Breast epithelium (tissue), 4 donors: ENCODE measurements at places on chromosomes 7 and 10.
A peak's percentile ranks its signal among the peaks of the same experiment; 100 is the strongest.

DNA sequence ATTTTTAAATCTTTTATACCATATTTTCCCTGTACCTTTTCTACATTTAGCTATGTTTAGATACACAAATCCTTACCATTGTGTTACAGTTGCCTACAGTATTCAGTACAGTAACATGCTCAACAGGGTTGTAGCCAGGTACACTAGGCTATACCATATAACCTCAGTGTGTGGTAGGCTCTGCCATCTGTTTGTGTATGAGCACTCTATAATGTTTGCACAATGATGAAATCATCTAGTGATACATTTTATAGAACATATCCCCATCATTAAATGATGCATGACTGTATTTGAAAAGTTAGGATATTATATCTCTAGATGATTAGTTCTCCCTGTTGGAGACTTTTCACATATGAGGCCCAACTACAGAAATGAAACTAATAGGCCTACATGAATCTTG, 188.6 kb downstream of the STK31 start:
- no peak for DNase-seq

DNA sequence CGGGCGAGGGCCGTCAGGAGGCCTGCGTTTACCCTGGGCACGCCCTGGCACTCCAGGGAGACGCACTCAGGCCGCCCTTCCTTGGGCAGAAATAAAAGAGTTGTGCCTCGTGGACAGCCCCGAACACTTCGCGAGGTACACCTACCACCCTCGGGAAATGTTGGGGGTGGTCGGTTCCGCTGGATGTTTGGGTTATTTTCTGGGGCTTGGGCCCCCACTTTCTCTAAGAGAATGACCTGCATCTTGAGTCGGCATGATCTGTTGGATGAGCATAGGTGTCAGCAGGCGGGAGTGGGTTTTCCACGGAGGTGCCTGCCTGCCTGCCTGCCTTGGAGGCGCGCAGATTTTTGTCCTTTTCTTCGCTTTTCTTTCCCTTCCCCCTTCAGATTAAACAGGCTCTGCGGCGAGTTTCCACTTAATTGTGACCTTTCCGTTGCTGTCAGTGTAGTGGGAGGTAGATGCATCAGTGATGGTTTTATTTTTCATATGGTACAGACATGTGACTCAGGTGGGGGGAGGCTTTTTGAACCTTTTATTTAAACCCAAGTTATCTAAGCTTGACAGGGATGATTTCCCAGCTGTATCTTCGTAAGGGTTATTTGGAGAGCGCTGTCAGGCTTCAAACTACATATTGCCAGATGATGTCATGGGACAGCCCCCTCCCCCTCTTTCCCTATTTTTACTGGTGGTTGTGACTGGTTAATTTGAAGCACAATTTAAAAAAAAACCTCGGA, 661 bp downstream of the HECTD2 start:
- DNase-seq = peak; percentile 32

DNA sequence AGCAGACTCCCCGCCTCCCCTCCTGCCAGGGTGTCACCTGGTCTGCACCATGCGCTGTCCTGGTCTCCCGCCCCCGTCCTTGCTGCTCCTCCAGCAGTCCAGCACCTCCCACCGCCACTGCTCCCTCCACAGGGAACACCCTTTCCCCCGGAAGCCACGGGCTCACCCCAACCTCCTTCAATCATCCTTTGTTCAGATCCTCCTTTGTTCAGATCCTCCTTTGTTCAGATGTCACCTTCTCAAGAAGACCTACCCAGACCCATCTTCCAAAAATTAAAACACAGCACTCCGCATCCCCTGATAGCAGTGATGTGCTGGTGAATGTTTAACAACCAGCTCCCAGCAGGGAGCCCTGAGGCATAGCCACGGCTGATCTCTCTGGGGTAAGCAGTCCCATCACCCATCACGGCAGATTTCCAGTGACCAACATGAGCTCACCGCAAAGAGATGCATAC, 237.7 kb downstream of the USP6NL start:
- no peak for DNase-seq

DNA sequence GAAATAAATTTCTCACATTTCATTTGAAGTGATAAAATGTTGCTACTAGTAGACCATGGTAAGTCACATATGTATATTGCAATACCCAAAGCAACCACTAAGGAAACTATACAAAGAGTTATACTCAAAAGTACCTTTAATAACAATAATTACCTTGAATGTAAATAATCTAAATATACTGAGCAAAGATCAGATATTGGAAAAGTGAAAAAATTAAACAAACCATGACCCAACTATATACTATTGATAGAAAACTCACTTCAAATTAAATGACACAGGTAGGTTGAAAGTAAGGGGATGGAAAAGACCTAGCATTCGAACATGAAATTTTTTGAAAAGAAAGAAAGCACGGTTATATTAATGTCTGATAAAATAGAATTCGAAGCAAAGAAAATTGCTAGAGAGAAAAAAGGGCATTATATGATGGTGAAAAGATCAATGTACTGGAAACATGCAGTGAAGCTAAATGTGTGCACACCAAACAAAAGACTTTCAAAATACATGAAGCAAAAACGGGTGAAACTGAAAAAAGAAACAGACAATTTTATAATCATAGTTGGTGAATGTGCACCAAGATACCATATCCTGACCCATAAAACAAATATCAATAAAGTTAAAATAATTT, 29.1 kb downstream of the TFPI2 start:
- no peak for DNase-seq

- no peak for DNase-seq
These were observed 27.8 kb upstream of the NUB1 start for GRCh38 chr7:151313857-151314256.

DNA sequence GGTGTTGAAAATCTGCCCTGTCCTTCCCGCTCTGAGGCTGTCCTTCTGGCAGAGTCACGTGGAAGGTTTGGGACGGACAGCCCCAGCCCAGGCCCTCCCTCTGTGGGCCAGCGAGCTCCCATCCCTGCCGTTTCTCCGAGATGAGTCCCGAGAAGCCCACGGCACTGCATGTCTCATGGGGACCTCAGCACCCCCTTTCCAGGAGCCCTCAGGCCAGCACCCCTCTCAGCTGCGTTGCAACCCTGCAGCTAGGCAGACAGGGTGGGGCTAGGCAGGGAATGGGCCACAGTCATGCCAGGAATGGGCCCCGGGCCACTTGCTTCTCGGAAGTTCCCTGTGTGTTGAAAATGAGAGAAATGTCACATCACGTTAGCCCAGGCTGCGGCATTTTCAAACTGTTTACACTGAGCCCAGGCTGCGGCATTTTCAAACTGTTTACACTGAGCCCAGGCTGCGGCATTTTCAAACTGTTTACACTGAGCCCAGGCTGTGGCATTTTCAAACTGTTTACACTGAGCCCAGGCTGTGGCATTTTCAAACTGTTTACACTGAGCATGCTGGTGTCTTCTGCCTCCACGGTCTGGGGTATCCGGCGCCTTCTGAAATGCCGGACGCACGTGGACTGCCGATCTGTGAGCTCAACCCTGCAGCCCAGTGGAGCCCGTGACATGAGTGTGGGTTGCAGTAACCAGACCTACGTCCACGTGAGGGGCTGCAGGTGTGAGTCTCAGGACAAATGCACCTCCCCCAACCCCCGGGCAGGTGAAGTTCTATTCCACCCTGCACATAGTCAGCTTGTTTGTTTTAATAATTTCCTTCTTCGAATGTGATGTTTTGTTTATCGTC, 42.6 kb downstream of the FAM20C start:
- peak; percentile 91 for DNase-seq

DNA sequence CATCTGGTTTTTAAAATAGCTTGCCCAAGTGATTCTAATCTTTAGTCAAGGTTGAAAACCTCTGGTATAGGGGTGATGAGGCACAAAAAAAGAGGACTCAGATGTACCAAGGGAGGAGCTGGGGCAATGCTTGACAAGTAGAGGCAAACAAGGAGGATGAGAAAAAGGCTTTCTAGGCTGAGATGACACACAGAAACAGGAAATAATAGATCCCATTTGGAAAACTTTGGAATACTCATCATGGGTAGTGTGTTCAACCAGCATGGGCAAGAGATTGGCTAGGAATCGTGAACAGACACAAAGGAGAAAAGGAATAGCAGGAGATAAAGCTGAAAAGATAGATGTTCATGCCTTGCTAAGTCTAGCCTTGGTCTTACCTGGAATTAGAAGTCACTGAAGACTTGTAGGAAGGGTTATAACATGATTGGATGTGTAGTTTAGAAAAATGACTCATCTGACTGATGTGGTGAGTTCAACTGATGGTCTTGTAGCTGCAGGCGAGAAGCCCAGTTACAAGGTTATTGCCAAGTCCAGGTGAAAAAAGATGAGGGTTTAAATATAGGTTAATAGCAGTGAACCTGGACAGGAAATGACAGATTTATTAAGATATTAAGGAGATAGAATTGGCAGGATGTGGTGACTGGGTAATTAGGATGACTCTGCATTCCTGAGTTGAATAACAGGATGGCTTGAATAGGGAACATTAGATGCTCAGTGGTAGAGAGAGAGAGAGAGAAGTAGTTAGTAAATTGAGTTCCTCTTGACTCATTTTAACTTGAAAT, 214.0 kb upstream of the LRGUK start:
- no peak for DNase-seq

- DNase-seq = no peak
These were observed 12.4 kb downstream of the CALY start for GRCh38 chr10:133324198-133324792.

GRCh38 chr10:114402871-114403540, 1.3 kb downstream of the AFAP1L2 start:
- no peak for DNase-seq

DNA sequence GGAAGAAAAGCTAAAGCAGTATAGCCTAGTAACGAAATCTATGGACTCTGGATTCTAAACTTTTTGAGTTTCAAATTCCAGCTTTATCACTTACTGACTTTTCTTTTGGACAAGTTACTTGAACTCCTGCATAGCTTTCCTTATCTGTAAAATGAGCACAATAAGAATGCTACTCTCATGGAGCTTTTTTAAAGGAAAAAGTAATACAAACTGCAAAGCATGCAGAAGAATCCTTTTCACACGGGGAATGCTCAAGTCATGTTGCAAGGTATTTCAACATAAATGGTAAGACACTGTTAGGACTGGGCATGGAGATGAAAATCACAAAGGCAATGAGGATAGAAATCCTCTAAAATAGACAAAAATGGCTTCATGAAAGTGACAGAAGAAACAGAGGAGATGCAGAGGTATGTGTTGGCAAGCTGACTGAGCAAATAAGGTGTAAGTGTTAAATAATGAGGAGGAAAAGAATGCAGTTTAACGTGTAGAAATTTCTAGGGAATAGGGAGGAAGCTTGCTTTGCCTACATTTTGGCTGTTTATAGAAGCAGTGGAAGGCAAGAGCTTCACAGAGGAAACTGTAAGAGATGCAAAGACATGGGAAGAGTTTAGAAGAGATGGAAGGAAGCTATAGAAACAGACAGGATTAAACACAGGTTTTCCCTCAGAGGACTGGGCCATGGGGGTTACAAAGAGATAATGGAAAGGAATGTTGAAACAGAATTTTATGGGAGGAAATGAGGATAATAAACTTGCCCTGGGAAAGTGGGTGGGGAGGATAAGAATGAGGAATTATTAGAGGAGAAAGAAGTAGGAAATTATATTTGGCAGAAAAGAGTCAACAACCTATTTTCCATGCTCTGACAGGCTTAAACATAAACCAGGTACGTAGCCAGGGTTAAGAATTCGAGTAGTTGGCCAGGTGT, 28.8 kb upstream of the SNX13 start:
- no peak for DNase-seq

- no peak for DNase-seq
These were observed 172.6 kb downstream of the LRRTM3 start for GRCh38 chr10:67098461-67098860.

- DNase-seq = no peak
These were observed 328.7 kb downstream of the CXCL12 start for GRCh38 chr10:44056206-44056605.

- no peak for DNase-seq
These were observed 56.4 kb downstream of the CDHR3 start for GRCh38 chr7:106019470-106019820.

DNA sequence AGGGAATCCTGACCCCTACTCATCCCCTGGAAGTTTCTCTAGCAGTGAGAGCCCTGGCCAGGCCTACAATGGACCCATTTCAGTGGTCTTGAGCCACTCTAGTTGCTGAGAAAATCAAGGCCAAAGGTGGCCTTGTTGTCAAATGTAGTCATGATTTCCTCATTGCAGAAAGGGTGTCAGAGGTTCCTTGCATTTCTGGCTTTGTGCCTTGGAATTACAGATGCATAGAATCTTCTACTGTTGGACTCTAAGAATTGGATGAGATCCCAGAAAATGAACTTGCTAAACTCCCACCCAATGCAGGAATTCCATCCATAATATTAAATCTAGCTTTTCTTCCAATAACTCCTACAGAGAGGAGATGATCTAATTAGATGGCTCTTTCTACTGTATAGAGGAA, 12.2 kb downstream of the CPA2 start:
- DNase-seq = no peak

DNA sequence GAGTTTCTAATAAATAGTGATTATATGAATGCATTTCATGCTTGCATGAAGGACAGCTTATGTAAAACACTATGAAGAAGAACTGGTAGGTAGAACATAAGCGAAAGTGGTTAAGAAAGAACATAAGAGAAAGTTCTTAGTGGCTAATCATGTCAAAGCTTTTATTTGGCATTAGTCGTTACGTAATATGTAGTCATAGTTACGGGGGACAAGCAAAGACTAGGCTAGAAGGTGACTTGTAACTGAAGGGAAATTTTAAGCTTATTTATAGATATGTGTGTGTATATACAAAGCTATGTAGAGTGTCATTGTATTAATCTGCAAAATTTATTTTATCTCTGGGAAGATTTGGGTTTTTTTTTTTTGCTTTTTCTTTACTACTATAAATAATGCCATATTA, 36.9 kb downstream of the CAPZA2 start:
- no peak for DNase-seq

DNA sequence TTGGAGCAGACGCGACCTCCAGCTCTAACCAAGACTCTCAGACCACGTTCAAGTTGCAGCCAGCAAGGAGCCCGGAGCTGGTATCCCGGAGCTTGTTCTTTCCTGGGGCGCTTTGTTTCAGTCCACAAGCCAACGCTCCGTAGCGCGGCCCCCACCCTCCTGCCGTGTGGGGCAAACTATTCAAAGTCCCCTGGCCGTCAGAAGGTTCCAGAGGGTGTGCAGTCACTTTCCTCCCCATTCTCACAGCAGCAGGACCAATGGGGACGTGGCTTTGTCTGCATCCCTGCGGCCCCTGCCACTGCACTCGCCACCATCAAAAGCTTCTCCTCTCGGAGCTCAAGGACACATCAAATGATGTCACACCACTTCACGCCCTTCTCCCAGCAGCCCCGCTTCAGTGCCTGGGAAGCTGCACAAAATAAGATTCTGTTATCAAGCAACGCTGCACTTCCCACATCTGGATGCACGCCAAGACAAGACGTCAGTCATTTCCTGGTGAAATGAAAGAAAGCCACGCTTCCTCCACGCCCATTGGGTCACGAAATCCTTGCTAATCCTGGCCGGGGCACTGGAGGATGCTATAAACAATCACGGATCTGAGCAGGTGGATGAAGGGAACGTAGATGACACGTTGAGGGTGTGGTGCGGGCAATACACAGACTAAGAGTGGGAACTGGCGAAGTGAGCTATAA, 348.2 kb downstream of the PTPRN2 start:
- no peak for DNase-seq
